Kidney (tissue), 22 donors: ENCODE measurements at places on chromosomes 7 and 10.
A peak's percentile ranks its signal among the peaks of the same experiment; 100 is the strongest.

- no peaks in the 10 kb centered on the region for H3K36me3 ChIP-seq
- H3K27ac ChIP-seq = no peak overlapping the region
- H3K4me1 ChIP-seq = peaks cover 24% of the 10 kb centered on the region
- no peak overlapping the region for H3K4me3 ChIP-seq
Observed at GRCh38 chr10:109993551-109994330, 14.0 kb upstream of the ADD3 start.

DNA sequence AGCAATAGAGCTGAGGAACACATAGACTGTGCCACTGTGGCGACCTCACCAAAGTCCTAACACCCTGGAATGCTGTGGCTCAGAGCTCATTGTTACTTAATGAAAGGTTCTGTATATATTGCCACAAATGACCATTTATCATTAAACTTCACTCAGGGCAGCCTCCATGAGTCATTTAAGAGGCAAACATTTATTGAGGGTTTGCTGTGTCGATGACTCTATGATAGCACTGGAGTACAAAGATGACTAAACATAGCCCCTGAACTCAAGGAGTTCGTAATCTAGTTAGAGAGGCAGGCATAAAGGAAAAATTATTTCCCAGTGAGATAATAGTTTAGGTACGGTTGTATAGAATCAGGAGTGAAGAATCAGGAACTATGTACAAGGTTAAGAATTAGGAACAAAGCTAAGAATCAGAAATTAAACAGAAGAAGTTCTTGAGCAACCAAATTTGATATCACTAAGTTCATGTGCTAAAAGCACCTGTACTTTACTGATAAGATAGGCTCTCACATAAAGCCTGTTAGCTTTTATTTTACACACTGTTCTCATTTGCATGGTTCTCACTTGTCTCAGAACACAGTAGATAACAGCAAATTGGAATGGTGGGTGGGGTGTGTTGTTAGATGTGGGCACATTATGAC, 7.9 kb downstream of the ENTPD7 start:
- no peaks in the 10 kb centered on the region for H3K27me3 ChIP-seq
- H3K4me3 ChIP-seq = no peak overlapping the region
- DNase-seq = no peak
- H3K36me3 ChIP-seq = no peaks in the 10 kb centered on the region
- no peaks in the 10 kb centered on the region for H3K4me1 ChIP-seq

DNA sequence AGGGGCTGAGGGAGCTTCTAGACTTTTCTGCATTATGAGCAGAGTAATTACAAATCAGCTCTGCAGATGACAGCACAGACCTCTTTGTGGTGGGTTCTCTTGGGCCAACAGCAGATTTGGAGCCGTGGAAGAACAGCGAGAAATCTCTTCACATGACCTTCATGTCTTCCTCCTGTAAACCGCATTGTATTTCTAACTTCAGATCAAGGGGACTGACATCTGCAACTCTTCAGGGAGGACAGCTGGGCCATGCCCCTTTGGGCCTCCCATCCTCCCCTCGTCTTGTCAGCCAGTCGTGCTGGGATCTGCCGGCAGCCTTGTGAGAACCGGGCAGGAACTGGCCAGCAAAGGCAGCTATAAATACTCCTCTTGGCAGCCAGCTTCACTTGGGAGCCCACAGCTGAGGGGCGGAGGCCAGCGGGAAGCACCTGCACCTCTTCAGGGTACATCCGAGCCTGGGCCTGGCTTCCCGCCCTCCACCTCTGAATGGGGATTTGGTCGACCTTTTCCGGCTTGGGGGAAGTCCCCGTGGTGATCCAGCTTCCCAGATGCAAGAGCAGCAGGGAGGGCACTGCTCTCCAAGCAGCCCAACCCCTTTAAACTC, 54.7 kb downstream of the STEAP1B start:
- H3K27me3 ChIP-seq = no peaks in the 10 kb centered on the region
- no peaks in the 10 kb centered on the region for H3K36me3 ChIP-seq
- H3K27ac ChIP-seq = peak overlapping the region; percentile 48
- peaks cover 17% of the 10 kb centered on the region for H3K4me1 ChIP-seq

- H3K4me1 ChIP-seq = peaks cover 2% of the 10 kb centered on the region
- no peak overlapping the region for H3K4me3 ChIP-seq
- H3K36me3 ChIP-seq = no peaks in the 10 kb centered on the region
- no peak for DNase-seq
- no peak overlapping the region for H3K27ac ChIP-seq
Observed at GRCh38 chr7:143360788-143361551, 1.5 kb downstream of the FAM131B start.

DNA sequence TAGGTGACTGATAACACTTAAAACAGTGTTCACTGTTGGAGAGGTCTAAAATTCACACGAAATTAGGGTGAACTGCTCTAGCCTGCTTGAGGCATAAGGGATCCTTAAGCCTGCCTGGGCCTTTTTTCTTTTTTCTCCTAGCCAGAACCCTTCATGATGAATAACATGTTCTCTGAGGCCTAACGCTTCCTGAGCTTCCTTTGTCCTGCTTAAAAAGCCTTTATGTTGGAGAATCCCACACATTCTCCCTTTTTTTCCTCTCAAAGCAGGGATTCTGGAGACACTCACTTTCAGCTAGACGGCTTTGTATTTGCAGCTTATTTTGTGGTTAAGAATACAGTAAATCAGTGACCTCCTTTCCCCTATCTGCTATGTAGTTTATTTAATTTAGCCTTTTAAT, 354.7 kb upstream of the PHF14 start:
- DNase-seq = no peak
- no peaks in the 10 kb centered on the region for H3K4me1 ChIP-seq
- no peaks in the 10 kb centered on the region for H3K36me3 ChIP-seq

DNA sequence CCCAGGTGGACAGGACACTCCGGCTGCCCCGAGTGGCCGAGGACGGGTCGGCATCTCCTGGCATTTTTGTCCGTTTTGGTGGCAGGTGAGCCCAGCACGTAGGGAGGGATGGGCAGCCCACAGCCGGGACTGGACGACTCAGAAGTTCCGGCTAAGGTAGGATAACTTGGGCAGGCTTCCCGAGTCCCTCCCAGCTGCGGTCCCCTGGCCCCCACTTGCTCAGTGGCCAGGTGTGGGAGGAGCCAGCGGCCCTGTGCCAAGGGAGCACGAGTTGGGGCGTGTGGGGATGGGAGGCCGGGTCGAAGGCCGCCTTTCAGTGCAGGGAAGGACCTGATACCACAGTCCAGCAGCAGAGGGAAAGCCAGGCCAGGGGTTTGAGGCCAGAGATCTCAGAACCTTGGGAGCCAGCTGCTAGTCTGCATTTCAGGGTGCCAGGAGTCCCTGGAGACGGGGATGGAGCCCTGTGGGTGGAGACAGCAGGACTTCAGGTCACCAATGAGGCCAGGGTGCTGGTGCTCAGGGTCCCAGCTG, 58.5 kb downstream of the PWWP2B start:
- no peak for DNase-seq
- H3K4me1 ChIP-seq = peaks cover 8% of the 10 kb centered on the region
- H3K36me3 ChIP-seq = no peaks in the 10 kb centered on the region
- H3K27ac ChIP-seq = no peak overlapping the region
- H3K4me3 ChIP-seq = no peak overlapping the region

GRCh38 chr10:102501201-102502028, 1.1 kb downstream of the ACTR1A start:
- no peaks in the 10 kb centered on the region for H3K27me3 ChIP-seq
- no peaks in the 10 kb centered on the region for H3K36me3 ChIP-seq
- H3K4me1 ChIP-seq = peaks cover 17% of the 10 kb centered on the region
- no peak for DNase-seq
- peak overlapping the region; percentile 65 for H3K27ac ChIP-seq

GRCh38 chr7:99764478-99764877, 19.5 kb downstream of the CYP3A4 start:
- DNase-seq = no peak
- H3K27me3 ChIP-seq = no peaks in the 10 kb centered on the region
- no peaks in the 10 kb centered on the region for H3K36me3 ChIP-seq
- H3K4me1 ChIP-seq = no peaks in the 10 kb centered on the region

- H3K27me3 ChIP-seq = no peaks in the 10 kb centered on the region
- no peak overlapping the region for H3K4me3 ChIP-seq
- H3K4me1 ChIP-seq = peaks cover 16% of the 10 kb centered on the region
- DNase-seq = no peak
- no peaks in the 10 kb centered on the region for H3K36me3 ChIP-seq
Observed at GRCh38 chr10:102580230-102580629, 64.0 kb upstream of the TRIM8 start.

GRCh38 chr10:127945341-127945758, 38.4 kb downstream of the PTPRE start:
- H3K36me3 ChIP-seq = no peaks in the 10 kb centered on the region
- no peak for DNase-seq
- H3K27ac ChIP-seq = no peak overlapping the region
- no peaks in the 10 kb centered on the region for H3K27me3 ChIP-seq
- H3K4me3 ChIP-seq = no peak overlapping the region
- no peaks in the 10 kb centered on the region for H3K4me1 ChIP-seq

- peak overlapping the region; percentile 1 for H3K4me3 ChIP-seq
- peak; percentile 61 for DNase-seq
- H3K36me3 ChIP-seq = peaks cover 8% of the 10 kb centered on the region
- H3K27ac ChIP-seq = no peak overlapping the region
Observed at GRCh38 chr10:32938554-32939061, 19.4 kb downstream of the ITGB1 start.

- H3K4me3 ChIP-seq = no peak overlapping the region
- DNase-seq = no peak
- no peaks in the 10 kb centered on the region for H3K36me3 ChIP-seq
- H3K27me3 ChIP-seq = no peaks in the 10 kb centered on the region
- no peak overlapping the region for H3K27ac ChIP-seq
Observed at GRCh38 chr10:71542478-71542877, 145.8 kb downstream of the CDH23 start.

GRCh38 chr7:101112233-101112632, 14.7 kb upstream of the SERPINE1 start:
- H3K27me3 ChIP-seq = no peaks in the 10 kb centered on the region
- DNase-seq = peak; percentile 84
- H3K36me3 ChIP-seq = no peaks in the 10 kb centered on the region
- no peaks in the 10 kb centered on the region for H3K4me1 ChIP-seq
- H3K4me3 ChIP-seq = no peak overlapping the region

DNA sequence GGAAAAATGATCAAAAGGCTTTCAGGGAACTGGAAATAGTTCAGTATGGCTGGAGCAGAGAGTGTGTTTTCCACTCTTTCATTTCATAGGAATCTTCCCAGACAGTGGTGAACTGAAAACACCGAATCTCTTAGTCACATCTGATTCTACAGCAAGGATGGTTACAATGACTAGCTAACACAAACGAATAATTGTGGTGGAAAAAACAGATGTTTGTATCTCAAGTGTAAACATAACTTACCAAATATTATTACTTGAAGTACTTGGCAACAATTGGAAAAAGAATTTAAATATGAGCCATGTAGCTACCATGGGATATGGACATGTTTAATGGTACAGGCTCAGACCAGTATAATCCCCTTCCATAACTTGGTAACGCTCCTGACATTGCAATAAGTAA, 21.1 kb upstream of the BPGM start:
- H3K36me3 ChIP-seq = no peaks in the 10 kb centered on the region
- H3K27ac ChIP-seq = no peak overlapping the region

DNA sequence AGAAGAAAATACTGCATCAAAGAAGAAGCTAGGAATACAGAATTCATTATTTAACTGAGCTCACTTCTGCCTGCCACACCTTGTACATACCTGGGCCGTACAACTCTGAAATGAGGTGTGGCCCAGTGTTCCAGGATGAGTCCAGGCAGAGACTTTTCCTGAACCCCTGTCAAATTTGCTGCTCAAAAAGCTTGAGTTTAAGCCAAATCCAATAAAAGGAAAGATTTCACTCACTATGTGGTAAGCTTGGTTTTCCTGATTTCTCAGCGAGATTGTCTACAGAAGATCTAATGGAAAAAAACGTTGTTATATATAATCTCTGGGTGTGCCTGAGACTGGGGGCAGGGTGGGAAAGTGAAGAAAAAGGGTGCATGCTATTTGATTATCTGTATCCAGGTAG, 72.1 kb upstream of the EGFR start:
- H3K4me3 ChIP-seq = no peak overlapping the region
- no peaks in the 10 kb centered on the region for H3K36me3 ChIP-seq
- no peak for DNase-seq
- no peak overlapping the region for H3K27ac ChIP-seq

GRCh38 chr10:26557641-26558014, 119.5 kb downstream of the APBB1IP start:
- H3K27me3 ChIP-seq = no peaks in the 10 kb centered on the region
- no peak overlapping the region for H3K27ac ChIP-seq
- no peak for DNase-seq
- no peaks in the 10 kb centered on the region for H3K36me3 ChIP-seq
- H3K4me3 ChIP-seq = no peak overlapping the region

DNA sequence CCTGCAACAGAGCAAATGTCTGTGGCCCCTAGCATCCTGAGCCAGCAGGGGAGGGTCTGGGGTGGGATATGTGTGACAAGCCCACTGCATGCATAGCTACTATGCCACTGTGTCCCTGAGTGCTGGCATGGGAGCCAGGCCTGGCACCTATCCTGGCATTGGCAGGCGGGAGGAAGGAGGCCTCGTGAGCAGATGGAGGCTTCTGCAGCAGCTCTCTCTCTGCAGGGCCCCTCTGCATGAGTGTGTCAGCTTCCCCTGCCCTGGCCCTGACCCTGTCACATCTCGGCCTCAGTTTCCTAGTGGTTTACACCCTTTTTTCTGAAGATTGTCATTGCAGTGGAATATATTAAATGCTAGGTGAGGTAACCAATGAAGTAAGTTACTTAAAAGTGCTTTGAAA, 13.1 kb upstream of the IMPDH1 start:
- no peak overlapping the region for H3K27ac ChIP-seq
- no peaks in the 10 kb centered on the region for H3K36me3 ChIP-seq
- no peak for DNase-seq

- H3K27ac ChIP-seq = no peak overlapping the region
- H3K27me3 ChIP-seq = no peaks in the 10 kb centered on the region
- no peaks in the 10 kb centered on the region for H3K36me3 ChIP-seq
- no peak overlapping the region for H3K4me3 ChIP-seq
- H3K4me1 ChIP-seq = peaks cover 5% of the 10 kb centered on the region
Observed at GRCh38 chr7:32887395-32887794, 4.2 kb downstream of the KBTBD2 start.

DNA sequence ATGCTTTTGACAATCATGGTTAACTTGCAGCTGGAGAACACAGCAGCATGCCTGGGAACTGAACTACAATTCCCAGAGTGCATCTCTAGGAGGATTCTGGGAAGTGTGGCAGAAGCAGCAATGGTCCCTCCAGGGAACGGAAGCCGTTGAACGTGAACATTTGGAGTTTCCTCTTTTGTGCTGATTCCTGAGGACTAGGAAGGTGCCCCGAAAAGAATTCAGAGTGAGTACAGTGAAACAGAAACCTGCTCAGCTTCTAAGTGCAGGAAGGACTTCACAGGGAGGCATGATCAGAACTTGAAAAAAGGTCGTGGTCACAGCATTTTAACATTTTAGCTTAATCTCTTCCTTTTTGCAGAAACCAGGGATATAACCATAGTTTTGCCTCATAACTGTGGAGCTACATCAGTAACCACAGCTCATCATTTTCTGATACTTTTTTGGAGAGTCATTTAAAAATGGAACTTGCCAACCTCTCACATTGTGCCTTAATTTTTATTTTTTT, at the start of gene NUDT13:
Gene NUDT13 (plus strand): TSS at position 111 of the 505 bp plus-strand sequence. CDS start 3,911 bp downstream, outside the sequence.
- H3K27me3 ChIP-seq = no peaks in the 10 kb centered on the region
- peak within 1 kb of the TSS; percentile 97 for H3K27ac ChIP-seq
- no peaks in the 10 kb centered on the region for H3K4me1 ChIP-seq
- no peaks in the 10 kb centered on the region for H3K36me3 ChIP-seq
- peak within 1 kb of the TSS; percentile 69 for H3K4me3 ChIP-seq
- DNase-seq = no peak

- no peaks in the 10 kb centered on the region for H3K36me3 ChIP-seq
- no peak overlapping the region for H3K4me3 ChIP-seq
- DNase-seq = no peak
- no peaks in the 10 kb centered on the region for H3K4me1 ChIP-seq
- no peak overlapping the region for H3K27ac ChIP-seq
- H3K27me3 ChIP-seq = no peaks in the 10 kb centered on the region
Observed at GRCh38 chr7:133797818-133798520, 329.2 kb upstream of the LRGUK start.
